ENCODE measurements at places on chromosomes 7 and 10.

- no peak for DNase-seq
These were observed 252.6 kb downstream of the DOCK4 start for GRCh38 chr7:111953611-111954010.

GRCh38 chr7:23661385-23661784 lies 18.6 kb upstream of the FAM221A start:
- DNase-seq: no peak

DNA sequence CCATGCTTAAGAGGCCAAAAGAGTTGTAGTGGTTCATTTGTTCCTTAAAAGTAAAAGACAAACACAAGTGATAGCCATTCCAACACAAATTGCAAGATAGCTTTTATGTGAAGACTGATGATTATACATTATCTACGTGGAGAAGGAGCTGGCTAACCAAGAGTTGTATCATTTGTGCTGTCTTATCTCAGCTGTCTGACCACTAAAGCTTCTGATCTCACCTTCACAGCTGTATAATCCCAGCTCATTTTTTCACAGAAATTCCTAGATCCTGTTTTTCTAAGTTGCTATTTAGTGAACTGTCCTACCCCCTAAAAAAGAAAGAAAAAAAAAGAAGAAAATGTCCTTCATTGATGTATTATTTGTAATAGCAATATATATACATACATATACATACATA lies 9.8 kb downstream of the USP6NL start:
- no peak for DNase-seq

- no peak for DNase-seq
These were observed 1.2 kb upstream of the CHAT start for GRCh38 chr10:49612513-49613164.

DNA sequence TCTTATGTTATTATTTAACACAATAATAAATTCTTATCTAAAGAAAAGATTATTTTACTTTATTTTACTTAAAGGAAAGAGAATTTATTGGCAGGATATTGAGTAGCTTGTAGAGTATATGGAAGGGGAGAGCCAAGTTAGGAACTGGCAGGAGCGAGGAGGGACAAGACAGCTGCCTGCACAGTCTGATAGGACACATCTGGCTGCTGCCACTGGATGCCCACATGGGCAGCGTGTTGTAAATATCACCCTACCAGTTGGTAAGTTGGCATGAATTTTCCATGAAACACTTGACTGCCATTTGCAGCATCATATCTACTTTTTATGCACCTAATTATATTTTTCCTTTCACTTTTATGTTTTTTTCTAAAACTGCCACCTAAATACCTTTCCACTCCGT lies 19.6 kb downstream of the SRI start:
- DNase-seq: no peak

DNA sequence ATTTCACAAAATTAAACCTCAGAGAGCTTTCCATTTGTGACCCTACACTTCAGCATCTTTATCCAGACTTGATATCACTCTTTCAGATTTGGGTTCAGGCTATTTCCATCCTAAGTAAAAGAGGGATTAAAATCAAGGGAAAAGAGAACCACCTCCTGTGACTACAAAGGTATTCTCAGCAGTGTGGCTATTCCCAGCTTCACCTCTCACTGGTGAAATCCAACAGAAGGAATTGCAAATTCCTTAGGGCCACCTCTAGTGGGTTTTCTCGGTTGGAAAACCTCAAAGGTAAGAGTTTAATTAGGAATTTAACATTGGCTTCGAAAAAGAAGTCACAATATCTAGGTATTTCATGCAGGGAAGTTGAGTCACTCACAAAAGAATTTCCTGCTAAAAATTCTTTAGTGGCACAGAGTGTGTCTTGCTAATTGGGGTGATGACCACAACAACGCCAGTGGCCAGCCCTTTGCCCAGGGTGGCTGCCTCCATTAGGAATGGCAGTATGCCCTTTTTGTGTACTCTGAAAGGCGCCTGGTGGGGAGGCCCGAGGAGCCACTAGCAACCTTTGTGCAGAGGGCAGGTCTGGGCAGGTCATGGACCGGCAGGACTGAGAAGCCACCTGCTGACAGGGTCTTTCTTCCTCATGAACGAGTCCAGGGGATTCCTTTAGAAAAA lies 52.2 kb downstream of the SEM1 start:
- DNase-seq: no peak

GRCh38 chr10:30556189-30556588 lies 73.4 kb downstream of the LYZL2 start:
- DNase-seq: no peak

- DNase-seq: no peak
These were observed 55.9 kb downstream of the CFAP46 start for GRCh38 chr10:132886211-132887099.

DNA sequence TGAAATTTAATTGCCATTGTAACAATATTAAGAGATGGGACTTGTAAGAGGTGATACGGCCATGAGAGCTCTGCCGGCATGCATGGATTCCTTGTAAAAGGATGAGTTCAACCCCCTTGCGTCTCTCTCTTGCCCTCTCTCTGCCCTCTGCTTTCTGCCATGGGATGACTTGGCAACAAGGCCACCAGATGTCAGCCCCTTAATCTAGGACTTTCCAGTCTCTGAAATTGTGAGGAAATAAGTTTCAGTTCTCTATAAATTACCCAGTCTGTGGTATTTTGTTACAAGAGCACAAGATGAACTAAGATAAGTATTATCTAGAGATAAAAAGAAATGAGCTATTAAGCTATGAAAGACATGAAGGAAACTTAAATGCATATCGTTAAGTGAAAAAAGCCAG lies 145.7 kb upstream of the AHR start:
- no peak for DNase-seq

DNA sequence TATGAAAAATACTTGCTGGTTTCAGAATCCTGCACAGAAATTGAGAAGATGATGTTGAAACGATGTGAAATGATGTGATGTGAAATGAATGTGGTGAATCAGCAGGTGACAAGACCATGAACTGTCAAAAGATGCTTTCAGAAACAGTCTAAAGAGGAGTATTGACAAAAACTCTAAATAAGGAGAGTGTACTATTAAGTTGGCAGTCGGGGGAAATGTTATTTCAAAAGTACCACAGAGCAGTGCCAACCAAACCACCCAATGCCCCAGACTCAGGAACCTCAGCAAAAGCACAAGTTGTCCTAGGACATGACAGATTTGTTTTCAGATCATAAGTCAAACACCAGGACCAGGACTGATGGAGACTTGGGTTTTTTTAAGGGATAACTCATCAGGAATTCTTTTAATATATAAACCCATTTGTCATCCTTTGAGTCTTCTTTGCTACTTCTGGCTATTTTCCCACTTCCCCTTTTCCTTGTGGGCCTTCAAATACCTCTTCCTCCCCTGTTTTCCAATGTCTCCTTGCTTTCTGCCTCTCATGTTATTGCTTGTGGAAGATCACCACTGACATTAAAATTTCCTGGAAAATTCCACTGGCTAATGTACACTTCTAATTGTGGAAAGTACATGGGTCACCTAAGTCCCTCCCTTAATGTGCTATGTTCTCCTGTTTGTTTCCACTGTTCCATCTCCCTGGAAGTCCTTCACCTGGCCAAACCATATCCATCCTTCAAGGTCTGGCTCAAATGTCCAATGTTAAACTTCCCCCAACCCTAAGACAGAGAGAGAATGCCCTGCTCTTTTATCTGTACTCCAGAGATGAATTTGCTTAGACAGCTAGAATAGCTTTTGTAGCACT lies 10.2 kb upstream of the PPP1R3C start:
- DNase-seq: no peak

- DNase-seq: no peak
These were observed 41.4 kb downstream of the SYPL1 start for GRCh38 chr7:106070567-106071254.

DNA sequence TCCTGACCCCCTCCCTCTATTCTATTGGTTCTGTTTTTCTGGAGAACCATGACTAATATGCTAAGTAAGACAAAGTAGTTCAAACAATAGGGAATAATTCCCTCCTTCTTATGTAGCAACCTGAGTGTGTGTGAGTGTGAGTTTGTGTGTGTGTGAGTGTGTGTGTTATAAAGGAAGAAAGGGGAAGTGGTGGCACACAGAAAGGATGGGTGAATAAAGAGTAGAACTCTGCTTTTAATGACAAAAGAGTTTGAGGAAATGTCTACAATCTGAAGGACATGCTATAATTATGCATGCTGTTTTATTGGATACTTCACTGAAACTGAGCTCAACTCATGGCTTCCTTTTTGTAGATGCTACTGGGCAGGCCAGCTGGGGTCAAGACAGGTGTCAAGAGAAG lies 489.5 kb downstream of the REEP3 start:
- no peak for DNase-seq

GRCh38 chr7:143416565-143417149 lies 8.0 kb upstream of the EPHA1 start:
- DNase-seq: peak; percentile 49

- no peak for DNase-seq
These were observed 21.2 kb downstream of the PDIA4 start for GRCh38 chr7:149007146-149007545.

DNA sequence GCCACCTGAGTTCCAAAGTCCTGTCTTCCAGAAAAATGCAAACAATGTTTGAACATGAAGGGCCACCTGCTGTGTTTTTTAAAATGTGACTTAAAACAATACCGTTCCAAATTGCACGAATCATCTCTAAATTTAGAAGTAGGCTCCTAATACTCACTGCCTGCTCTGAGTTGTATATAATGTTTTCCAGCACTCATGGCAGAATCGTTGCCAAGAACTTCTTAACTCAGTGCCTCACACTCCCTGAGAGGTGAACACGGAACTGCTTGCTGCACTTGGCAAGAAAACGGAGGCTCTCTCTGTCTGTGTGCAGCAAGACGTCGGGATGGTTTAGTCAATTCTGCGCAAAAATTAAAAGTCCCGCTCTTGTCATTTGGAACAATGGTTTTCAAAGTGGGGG lies 757.3 kb upstream of the AUTS2 start:
- no peak for DNase-seq

DNA sequence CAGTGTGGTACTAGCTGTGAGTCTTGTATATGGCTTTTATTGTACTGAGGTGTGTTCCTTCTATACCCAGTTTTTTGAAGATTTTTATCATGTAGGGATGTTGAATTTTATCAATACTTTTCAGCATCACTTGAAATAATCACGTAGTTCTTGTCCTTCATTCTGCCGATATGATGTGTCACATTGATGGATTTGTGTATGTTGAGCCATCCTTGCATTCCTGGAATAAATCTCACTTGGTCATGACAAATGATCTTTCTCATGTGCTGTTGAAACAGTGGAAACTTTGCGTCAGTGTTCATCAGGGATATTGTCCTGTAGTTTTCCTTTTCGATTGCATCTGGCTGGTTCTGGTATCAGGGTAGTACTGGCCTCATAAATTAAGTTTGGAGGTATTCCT lies 7.1 kb upstream of the PRKAR1B start:
- DNase-seq: no peak

DNA sequence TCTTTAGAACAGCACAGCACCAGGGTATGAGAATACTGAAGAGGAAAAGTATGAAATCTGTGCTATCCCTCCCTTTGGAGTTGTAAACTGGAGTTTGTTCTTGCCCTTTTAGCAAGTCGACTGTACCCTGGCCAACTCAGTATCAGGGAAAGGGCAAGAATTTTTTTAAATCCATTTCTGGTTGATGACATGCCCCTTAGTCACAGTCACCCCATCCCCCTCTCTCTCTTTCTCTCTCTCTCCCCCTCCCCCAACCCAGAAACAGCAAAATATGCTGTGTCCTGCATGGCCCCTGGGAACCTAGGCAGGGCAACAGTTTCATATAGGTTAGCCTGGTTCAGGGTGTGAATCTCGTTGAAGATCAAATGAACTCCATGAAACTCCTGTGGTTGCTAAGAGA lies 177.7 kb upstream of the ADO start:
- DNase-seq: no peak

GRCh38 chr7:84640637-84641036 lies 446.0 kb upstream of the SEMA3A start:
- no peak for DNase-seq

DNA sequence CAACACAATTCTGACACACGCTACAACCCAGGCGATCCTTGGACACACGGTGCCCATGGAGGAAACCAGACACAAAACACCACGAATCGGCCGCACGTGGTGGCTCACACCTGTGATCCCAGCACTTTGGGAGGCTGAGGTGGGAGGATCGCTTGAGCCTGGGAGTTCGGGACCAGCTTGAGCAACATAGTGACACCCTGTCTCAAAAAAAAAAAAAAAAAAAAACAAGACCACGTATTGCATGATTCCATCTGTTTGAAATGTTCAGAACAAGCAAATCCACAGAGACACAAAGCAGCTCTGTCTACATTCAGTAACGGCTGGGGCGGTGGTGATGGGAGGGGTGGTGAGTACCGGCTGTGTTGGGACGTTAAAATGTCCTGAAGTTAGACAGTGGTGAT lies 25.2 kb downstream of the ADAP1 start:
- DNase-seq: no peak

DNA sequence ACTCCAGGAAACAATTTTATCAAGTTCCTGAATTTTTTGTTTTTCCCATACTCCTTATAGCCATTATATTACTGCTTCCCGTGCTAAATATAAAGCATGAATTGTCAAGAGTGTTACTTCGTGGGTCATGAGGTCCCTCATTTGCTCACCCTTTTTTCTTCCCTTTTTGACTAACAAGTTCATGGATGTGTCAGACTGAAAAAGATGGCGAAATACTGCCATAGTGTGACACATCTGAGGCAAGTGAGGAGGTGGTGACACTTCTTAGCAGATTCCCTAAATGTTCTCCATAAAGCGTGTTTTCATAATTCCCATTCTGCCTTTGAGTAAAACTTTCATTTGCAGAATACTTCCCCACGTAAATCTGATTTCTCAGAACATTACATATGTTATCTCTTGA lies 269.6 kb upstream of the FZD1 start:
- DNase-seq: no peak

DNA sequence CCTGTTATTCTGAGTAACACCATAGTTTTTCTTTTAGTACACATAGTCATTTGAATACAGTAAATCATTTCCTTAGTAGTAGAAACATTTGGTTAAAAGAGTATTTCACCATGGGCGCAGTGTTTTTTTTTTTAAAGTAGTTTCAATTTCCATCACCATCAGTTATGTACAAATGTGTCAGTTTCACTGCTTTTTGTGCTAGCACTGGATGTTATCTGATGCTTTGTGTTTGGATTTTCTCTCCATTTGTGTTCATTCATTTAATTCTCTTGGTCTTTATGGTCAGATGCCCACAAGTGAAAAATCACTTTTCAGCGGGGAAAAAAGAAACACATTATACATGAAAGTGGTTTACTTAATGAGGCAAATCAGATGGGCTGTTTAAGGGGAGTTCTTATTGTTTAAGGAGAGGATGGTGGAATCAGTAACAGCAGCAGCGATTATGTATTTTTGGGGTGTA lies 16.0 kb upstream of the HK1 start:
- no peak for DNase-seq

GRCh38 chr7:117220836-117221235 lies 102.0 kb downstream of the WNT2 start:
- DNase-seq: no peak

DNA sequence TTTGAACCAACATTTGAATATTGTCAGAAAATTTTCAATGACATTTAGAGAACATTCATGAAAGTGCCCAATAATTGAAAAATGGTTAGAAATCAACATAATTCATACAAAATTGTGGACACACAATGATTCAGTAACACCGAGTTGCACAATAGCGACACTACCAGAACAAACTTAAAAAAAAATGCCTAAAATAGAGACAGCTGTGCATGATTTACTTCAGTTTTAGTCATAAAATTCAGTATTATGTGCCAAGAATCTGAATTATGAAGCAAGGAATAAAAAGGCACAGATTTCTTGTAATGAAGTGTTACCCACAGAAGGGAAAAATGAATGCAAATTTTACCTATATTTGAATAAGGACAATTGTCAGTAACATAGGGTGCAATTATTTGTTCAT lies 396.0 kb downstream of the SEMA3D start:
- no peak for DNase-seq

GRCh38 chr10:60896033-60896432 lies 48.0 kb downstream of the RHOBTB1 start:
- no peak for DNase-seq

Measured in HTR-8/SVneo (cell line).